ENCODE measurements at places on chromosomes 13 and 19.

DNA sequence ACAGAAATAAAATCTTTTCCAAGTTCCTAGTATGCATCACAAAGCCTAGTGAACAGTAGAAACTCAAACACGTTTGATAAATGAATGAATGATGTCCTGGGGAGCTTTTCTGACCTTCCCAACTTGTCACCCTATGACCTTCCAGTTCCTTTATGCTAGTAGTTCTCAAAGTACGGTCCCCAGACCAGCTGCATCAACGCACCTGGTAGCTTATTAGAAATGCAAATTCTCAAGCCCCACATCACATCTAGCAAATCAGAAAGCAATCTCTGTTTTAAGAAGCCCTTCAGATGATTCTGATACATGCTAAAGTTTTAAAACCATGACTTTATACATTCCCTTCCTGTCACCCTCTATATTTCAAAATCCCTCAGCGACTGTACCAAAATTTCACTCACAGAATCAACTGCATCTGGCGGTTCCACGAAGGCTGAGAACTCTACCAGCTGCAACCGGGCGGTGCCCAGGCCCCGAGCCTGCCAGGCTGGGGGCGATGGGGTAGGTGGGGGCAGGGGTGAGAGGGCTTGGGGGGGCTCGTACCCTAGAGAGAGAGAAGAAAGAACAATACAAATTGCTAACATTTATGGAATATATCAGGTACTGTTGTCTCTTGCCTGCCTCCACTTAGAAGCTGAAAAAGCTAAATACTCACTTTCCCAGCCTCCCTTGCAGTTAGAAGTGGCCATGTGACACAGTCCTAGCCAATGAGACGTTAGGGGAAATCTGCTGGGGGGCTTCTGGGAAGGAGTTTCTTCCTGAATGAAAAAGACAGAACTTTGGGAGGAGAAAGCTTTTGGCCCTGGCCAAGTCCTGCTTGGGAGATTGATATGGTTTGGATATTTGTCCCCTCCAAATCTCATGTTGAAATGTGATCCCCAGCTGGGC is 13.3 kb downstream of the CD37 start:
- no peaks in the 10 kb centered on the region for H3K27me3 ChIP-seq
- no peak overlapping the region for H3K27ac ChIP-seq
- no peak overlapping the region for H3K4me3 ChIP-seq
- H3K4me1 ChIP-seq: no peaks in the 10 kb centered on the region
- DNase-seq: no peak

GRCh38 chr19:2850256-2850925 is 9.1 kb downstream of the ZNF555 start:
- H3K4me3 ChIP-seq: no peak overlapping the region
- H3K27ac ChIP-seq: no peak overlapping the region
- H3K36me3 ChIP-seq: peaks cover 77% of the 10 kb centered on the region
- H3K4me1 ChIP-seq: no peaks in the 10 kb centered on the region
- DNase-seq: no peak

- H3K4me1 ChIP-seq: no peaks in the 10 kb centered on the region
- H3K27ac ChIP-seq: no peak overlapping the region
- H3K36me3 ChIP-seq: no peaks in the 10 kb centered on the region
- no peaks in the 10 kb centered on the region for H3K27me3 ChIP-seq
Measured at GRCh38 chr19:51513968-51514367, 12.4 kb upstream of the SIGLEC12 start.

- no peak overlapping the region for H3K27ac ChIP-seq
- no peak overlapping the region for H3K4me3 ChIP-seq
- no peak for DNase-seq
- H3K27me3 ChIP-seq: no peaks in the 10 kb centered on the region
Measured at GRCh38 chr19:28334419-28334818, 878.5 kb downstream of the UQCRFS1 start.

DNA sequence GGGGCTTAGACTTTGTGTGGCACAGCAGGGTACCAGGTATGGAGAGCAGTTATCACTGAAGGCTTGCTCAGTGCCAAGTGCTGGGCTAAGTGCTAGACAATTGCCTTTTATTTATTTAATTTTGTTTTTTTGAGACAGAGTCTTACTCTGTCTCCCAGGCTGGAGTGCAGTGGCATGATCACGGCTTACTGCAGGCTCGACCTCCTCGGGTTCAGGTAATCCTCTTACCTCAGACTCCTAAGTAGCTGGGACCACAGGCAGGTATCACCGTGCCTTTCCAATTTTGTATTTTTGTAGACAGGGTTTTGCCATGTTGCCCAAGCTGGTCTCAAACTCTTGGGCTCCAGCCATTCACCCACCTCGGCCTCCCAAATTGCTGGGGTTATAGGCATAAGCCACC is 256.9 kb downstream of the ZNF536 start:
- H3K36me3 ChIP-seq: no peaks in the 10 kb centered on the region
- no peak overlapping the region for H3K27ac ChIP-seq
- DNase-seq: no peak
- no peaks in the 10 kb centered on the region for H3K27me3 ChIP-seq

- no peak overlapping the region for H3K4me3 ChIP-seq
- no peak for DNase-seq
- no peaks in the 10 kb centered on the region for H3K36me3 ChIP-seq
Measured at GRCh38 chr19:47465957-47466356, 5.7 kb downstream of the SLC8A2 start.

GRCh38 chr13:20161275-20161950 is 561 bp upstream of the GJA3 start:
- no peak overlapping the region for H3K27ac ChIP-seq
- no peak for DNase-seq
- no peaks in the 10 kb centered on the region for H3K36me3 ChIP-seq
- peaks cover 33% of the 10 kb centered on the region for H3K4me1 ChIP-seq

DNA sequence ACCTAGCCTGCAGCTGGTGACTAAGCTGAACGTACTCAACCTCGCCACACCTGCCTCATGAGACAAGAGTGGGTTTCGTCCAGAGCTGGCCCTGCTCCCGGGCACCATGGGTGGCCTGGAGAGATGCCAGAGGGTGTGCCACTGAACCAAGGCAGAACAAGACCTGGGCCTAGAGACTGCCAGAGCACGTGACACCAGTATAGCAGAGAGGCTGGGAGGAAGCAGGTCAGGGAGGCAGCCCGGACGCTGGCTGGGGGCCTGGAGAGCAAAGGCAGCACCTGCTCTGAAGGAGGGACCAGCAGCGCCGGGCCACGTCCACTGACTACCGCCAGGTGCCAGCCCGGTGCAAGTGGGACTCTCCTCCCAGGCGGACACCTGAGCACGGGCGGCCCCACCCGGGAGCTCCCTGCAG is 7.3 kb upstream of the C13orf46 start:
- H3K27ac ChIP-seq: no peak overlapping the region
- no peaks in the 10 kb centered on the region for H3K27me3 ChIP-seq
- no peak for DNase-seq
- H3K4me3 ChIP-seq: no peak overlapping the region

DNA sequence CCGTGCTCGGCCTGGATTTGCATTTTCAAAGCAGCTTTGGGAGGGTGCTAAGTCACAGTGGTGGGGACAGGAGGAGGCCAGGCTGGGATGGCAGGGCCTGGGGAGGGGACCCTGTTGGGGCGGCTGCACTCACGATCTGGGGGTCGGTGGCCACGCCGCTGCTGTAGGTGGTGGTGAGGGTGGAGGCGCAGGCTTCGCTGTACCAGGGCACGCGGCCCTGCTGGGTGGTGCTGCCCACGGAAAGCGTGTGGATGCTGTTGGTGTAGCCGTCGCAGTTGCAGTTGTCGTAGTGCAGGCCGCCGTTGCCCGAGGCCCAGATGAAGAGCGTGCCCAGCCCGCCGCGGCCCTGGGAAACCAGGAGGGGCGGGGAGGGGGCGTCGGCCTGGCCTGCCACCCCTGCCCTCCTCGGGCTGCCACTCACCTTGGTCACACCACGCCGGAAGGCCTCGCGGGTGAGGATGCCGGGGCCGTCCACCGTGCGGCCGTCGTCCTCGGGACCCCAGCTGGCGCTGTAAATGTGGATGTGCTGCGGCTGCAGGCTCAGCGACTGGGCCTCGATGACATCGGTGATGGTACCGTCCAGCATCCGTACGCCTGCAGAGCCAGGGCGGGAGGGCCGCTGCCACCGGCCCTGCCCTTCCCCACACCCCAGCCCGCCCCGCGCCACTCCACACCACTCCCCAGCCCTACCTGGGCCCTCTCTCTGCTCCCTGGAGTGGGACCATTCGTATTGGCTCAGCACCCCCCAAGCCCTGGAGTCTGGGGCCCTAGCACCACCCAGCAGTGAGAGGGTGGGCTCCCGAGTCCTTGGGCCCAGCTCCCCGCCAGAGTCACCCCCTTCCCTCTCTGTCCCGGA is 3.2 kb downstream of the PCSK4 start:
- H3K4me1 ChIP-seq: peaks cover 16% of the 10 kb centered on the region
- no peak for DNase-seq
- peaks cover 7% of the 10 kb centered on the region for H3K27me3 ChIP-seq
- H3K4me3 ChIP-seq: no peak overlapping the region
- no peaks in the 10 kb centered on the region for H3K36me3 ChIP-seq

DNA sequence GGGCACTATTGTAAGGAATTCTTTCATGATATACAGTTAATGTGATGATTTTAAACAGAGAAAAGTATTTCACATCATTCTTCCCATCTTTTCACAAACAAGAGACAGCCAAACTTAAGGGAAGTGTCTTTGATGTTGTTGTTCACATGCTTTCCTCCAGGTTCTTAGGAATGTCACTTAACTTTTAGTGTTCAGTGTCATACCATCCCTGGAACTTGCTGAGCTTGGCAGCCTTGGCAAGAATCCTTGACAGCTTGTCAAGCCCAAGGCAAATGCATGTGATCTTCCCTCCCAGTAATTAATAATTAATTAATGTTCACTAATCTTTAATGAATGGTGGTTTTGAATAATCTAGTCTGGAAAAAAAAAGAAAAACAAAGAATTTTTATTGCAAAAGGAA is 727.9 kb upstream of the PRR20A start:
- no peaks in the 10 kb centered on the region for H3K36me3 ChIP-seq
- H3K27ac ChIP-seq: no peak overlapping the region
- no peaks in the 10 kb centered on the region for H3K4me1 ChIP-seq
- H3K4me3 ChIP-seq: no peak overlapping the region
- no peak for DNase-seq

GRCh38 chr13:85508683-85509329 is 290.4 kb downstream of the SLITRK6 start:
- no peak for DNase-seq
- no peaks in the 10 kb centered on the region for H3K27me3 ChIP-seq
- no peaks in the 10 kb centered on the region for H3K36me3 ChIP-seq

DNA sequence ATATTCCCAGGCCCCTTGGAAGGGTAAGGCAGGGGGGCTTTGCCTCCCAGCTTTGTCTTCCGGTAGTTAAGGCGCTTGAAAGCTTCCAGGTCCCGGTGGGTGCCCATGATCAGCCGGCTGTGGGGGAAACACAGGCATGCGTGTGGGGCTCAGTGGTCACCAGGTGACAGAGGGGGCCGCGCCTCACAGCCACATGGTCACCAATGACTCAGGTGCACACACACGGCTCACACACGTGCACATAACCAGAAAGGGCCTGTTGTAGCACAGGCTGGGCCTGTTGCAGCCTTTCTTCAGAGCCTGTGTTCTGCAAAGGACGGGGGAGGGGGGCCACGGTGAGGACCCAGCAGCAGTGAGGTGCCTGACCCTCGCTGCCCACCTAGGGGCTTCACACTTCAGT is 5.9 kb downstream of the NANOS3 start:
- H3K27ac ChIP-seq: peak overlapping the region; percentile 91
- no peaks in the 10 kb centered on the region for H3K27me3 ChIP-seq
- no peaks in the 10 kb centered on the region for H3K36me3 ChIP-seq
- H3K4me3 ChIP-seq: no peak overlapping the region
- DNase-seq: no peak

GRCh38 chr13:65857942-65858565 is 1372.1 kb downstream of the PCDH9 start:
- H3K4me1 ChIP-seq: no peaks in the 10 kb centered on the region
- no peak overlapping the region for H3K4me3 ChIP-seq
- no peaks in the 10 kb centered on the region for H3K27me3 ChIP-seq
- DNase-seq: no peak
- no peak overlapping the region for H3K27ac ChIP-seq

DNA sequence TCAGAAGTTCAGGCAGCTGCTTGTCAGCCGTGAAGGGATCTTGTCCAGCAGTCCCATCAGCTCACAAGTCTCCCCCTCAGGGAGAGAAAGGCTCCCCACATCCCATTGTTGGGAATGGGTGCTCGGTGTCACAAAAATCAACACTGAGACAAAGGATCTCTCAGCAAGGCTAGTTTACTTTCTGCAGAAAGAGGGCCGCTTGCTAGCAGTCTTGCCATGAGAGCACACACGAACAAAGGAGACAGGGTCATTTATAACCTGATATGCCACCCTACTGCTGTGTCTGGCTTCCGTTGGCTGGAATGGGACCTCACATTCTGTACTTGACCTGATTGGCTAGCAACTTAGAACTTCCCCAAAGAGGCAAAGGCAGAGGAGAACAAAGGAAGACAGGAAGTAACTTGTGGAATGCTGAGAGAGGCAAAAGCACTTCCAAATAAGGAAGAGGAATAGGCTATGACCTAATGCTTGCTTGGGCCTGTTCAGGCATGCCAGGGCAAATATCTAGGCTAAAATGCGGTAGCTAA is 8.7 kb upstream of the IGFL3 start:
- H3K4me1 ChIP-seq: peaks cover 16% of the 10 kb centered on the region
- peak overlapping the region; percentile 60 for H3K27ac ChIP-seq
- DNase-seq: no peak
- no peak overlapping the region for H3K4me3 ChIP-seq
- no peaks in the 10 kb centered on the region for H3K36me3 ChIP-seq
- H3K27me3 ChIP-seq: no peaks in the 10 kb centered on the region

GRCh38 chr13:108166078-108166477 is 49.3 kb downstream of the LIG4 start:
- no peak overlapping the region for H3K4me3 ChIP-seq
- no peaks in the 10 kb centered on the region for H3K4me1 ChIP-seq
- no peak for DNase-seq
- H3K27ac ChIP-seq: no peak overlapping the region

- H3K4me1 ChIP-seq: peaks cover 53% of the 10 kb centered on the region
- no peak for DNase-seq
- no peaks in the 10 kb centered on the region for H3K27me3 ChIP-seq
- peak overlapping the region; percentile 99 for H3K27ac ChIP-seq
- H3K36me3 ChIP-seq: no peaks in the 10 kb centered on the region
- peak overlapping the region; percentile 89 for H3K4me3 ChIP-seq
Measured at GRCh38 chr19:12794196-12794941, 3.1 kb downstream of the JUNB start.

DNA sequence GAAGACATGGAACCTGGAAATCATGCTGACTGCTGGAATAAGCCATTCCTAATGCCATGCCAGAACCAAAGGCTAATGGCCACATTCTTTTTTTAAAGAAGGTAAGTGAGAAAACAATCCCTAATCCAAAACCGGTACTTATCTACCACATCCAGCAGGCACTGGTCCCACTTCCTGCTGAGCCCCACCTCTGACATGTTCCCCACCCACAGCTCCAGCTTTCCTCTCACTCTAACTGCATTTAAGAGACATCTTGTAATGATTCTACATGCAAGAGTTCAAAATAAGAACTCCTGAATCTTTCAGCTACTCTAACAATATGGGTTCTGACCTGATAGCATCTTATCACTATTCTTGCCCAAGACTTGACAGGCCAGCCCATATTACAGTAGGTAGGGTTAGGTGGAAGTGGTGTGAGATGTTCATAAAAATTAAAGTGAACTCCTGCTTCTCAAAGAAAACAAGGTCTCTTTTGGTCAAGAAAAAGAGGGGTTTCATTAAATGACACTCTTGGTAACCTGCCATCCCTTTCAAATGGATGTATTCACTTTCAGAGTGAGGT is 41.9 kb downstream of the N4BP2L2 start:
- DNase-seq: no peak
- no peak overlapping the region for H3K4me3 ChIP-seq
- H3K36me3 ChIP-seq: no peaks in the 10 kb centered on the region
- H3K27me3 ChIP-seq: no peaks in the 10 kb centered on the region

Measured in esophagus squamous epithelium (tissue), 5 donors.